Bronchial epithelial cell (primary cell): ENCODE measurements at places on chromosomes 7 and 10.

DNA sequence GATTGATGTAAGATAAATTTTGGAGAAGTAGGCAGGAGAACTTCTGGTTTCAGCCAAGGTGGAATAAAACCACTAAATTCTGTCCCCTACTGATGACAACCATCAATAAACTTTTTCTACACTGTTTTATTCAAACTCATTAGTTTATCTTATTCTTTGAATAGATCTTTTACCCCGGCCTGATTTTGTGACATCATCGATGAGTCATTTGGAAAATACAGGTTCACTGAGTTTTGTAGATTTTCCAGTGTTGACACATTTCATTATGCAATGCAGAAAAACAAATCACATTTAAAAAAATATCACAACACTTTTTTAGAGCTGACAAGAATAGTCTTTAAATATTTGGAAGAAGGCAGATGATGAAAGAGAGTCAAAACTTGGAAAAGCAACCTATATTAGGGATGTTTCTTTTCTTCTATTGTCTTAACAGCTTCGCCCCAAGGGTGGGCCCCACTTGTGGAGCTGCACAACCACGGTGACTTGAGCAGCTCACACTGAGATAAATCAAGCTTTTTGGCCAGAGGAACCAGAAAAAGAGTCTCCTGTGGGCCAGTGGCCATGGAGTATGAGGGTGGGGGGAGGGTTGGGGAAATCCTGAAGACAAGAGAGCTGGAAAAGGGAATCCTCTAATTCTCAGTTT is 112.8 kb downstream of the PTEN start:
- DNase-seq: peak; percentile 47

- DNase-seq: no peak
These were observed 7.5 kb downstream of the ZFAND2A start for GRCh38 chr7:1152492-1152891.

GRCh38 chr10:59674215-59674836 is 35.3 kb downstream of the SLC16A9 start:
- peak; percentile 90 for DNase-seq

GRCh38 chr10:95517536-95518454 is 43.4 kb downstream of the SORBS1 start:
- no peak for DNase-seq

DNA sequence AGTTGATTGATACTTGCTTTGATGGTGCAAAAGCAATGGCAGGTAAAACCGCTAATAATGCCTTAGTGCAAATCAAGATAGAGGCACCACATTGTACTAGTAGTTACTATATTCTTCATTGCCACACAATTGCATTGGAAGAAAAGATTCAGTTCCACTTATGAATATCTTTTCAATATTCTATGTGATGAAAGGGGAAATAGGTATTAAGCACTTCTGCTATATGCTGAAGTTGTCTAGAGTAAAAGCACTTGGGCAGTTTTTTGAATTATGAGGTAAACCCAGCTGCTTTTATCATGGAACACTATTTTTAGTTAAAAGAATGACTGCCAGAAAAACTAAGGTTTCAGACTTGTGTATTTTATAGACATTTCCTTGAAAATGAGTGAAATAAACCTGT is 15.5 kb downstream of the ENTPD7 start:
- DNase-seq: no peak

DNA sequence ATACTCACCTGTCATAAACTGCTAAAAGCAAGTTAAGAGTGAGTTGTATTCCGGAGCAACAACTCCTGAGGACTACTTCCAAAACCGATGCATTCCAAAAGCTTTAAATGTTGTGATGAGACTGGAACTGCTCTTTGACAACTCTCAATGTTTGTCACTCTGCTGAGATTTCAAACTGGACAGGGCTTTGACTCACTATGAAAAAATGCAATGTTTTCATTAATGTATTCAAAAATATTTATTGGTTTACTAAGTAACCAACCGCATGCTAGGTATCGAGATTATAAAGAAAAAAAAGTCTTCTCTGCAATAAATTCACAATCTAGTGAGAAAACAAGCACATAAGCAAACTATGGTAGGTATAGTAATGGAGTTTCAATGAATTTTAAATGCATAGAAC is 107.9 kb upstream of the GNAI1 start:
- DNase-seq: no peak

- no peak for DNase-seq
These were observed 42.4 kb downstream of the COL17A1 start for GRCh38 chr10:104043185-104043830.

DNA sequence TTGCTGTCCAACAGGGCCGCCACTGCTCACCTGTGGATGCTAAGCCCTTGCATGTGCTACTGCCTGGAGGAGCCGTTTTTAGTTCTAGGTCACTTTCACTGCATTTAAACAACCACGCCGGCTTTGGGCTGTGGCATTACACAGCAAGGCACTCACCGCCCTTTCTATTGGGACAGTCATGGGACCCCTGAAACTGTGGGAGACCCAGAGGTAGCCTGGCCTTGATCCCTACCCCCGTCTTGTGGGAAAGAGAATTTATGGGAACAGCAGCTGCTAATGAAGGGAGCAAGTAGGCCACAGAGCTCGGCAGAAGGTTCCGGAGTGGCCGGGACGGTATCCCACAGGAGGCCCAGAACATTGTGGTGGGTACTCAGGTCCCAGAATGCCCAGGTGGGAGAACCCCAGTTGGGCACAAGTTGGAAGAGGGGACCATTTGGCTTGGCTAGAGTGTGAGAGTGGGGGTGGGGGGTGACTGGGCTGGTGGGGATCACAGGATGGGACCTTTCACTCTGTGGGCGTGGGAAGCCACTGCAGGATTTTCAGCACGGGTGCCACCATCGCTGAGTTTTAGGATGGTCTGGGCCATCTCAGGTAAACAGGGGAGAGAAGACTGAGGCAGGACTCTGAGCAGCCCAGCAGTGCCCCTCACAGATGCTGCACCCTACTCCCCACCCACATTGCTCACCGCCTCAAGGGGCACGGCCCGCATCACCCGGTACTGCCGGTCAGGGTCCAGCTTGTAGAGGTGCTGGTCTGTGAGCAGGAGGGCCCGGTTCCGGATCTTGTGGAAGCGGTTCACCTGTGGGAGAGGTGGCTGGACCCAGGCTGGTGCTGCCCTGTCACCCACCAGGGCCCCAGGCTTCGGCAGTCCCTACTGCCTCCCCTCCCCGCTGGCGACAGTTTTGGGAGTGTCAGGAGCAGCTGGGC is 15.2 kb downstream of the MYO1G start:
- DNase-seq: no peak

DNA sequence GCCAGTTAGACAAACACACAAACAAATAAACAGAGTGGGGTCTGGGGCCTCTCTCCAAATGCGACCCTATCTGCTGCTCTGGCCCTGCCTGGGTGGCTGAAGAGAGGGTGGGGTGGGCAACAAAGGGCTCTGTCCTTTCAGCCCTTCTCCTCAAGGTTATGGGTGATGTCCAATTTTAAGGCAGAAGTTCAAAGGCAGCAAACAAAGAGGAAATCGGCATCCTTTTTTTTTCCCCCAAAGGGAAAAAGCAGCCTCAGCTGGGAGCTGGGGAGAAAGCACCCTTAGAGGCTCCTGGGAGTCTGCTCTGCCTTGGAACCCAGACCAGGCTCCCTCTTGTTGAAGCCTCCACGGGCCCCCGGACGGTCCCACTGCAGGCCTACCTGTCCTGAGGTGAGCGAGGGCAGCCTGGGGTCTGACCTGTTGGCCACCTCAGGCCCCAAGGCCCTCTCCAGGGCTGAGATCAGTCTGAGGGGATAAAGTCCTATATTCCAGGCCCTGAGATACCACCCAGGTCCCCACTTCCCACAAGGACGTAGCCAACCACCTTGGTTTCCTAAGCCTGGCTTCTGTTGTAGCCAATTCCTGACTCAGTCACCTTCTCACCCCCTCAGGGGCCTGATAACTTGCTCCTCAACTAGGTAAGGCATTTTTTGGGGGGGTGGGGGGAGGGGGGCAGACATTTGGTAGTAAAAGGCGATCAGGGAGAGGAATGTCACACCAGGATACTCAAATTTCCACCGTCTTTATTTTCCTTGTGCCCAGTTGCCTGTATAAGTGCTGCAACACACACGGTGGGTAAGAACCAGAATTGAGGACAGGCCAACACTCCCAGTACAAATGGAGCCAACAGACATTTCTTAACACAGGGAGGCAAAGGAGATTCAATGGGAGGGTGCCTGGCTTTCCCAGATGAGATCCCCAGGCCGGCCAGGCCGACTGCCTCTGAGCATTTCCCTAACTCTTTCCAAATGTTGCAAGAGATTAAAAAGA is 4.3 kb downstream of the HOXA11 start:
- DNase-seq: no peak

DNA sequence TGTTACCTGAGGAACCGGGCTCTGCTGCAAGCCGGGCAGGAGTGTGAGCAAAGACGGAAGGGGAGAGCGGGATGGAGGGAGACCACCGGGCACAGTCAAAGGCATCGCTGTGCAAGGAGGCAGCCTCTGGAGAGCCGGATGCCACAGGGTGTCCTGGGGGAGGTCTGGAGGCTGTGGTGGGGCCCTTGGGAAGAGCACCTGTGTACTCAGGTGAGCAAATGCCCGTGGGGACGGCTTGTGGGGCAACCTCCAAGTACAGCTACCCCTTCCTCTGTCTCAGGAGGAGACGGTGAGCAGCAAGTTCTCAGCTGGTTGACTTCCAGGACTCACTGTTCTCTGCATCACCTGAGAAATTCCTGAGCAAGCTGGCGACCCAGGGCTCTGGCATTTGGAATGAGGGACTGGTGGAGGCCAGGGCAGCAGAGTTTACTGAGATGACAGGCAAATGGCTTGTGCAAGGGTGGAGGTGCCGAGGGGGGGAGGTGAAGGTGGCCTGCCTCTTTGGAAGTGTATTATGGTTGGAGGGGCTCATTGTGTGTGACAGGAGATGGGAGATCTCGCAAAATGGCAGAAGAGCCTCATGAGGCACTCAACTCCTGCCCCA is 345.2 kb upstream of the SHH start:
- DNase-seq: no peak

- DNase-seq: peak; percentile 13
These were observed 157.1 kb upstream of the CHST15 start for GRCh38 chr10:124250506-124250905.

DNA sequence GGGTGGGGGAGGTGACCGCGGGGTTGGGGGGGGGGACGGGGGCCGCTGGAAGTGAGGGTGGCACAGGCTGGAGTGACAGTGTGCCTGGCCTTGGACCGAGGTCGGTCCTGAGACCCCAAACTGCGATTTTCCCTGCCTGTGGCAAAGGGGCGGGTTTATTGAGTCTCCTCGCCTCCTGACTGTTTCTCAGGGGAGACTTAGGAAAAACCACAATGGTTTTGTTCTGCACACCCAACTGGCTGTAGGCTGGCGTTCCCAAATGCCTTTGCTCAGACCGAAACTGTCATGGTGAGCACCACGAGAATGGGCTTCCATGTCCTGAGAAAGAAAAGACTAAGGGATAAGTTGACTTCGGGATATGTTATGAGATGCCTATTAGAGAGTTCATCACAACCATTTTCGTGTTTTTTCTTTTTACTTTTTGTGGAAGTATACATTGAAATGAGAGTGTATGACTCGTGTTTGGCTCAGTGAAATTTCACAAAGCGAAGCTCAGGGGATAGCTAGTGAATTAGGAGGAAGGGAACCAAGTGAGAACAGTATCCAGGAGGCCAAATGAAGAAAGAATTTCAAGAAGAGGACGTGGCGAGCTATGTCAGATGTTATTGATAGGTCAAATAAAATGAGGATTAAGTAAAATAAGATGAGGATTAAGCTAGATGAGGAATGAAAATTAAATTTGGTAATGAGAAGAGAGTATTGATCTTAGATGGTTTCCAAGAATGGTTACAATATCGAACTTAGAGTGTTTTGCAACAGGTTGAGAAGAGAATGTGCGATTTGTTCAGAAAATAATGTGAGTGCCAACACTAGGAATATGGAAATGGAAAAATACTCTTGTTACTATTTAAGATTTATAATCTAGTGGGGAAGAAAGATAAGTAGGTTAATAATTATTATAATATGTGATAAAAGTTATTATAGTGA is 918 bp downstream of the NET1 start:
- peak; percentile 63 for DNase-seq

DNA sequence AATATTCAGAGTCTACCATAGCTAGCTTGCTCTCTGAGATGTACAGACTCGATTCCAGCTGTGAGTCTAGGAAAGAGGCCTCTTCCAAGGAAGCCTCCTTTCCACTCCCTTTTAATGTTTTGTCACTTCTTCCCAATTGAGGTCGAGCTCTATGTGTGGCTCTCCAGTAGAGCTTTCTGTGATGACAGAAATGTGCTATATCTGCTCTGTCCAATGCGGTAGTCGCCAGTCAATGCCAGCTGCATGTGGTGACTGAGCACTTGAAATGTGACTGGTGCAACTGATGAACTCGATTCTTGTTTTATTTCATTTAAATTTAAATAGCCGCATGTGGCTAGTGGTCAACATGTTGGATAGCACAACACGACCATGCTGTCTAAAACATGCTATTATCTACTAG is 387.0 kb upstream of the NRP1 start:
- DNase-seq: no peak

DNA sequence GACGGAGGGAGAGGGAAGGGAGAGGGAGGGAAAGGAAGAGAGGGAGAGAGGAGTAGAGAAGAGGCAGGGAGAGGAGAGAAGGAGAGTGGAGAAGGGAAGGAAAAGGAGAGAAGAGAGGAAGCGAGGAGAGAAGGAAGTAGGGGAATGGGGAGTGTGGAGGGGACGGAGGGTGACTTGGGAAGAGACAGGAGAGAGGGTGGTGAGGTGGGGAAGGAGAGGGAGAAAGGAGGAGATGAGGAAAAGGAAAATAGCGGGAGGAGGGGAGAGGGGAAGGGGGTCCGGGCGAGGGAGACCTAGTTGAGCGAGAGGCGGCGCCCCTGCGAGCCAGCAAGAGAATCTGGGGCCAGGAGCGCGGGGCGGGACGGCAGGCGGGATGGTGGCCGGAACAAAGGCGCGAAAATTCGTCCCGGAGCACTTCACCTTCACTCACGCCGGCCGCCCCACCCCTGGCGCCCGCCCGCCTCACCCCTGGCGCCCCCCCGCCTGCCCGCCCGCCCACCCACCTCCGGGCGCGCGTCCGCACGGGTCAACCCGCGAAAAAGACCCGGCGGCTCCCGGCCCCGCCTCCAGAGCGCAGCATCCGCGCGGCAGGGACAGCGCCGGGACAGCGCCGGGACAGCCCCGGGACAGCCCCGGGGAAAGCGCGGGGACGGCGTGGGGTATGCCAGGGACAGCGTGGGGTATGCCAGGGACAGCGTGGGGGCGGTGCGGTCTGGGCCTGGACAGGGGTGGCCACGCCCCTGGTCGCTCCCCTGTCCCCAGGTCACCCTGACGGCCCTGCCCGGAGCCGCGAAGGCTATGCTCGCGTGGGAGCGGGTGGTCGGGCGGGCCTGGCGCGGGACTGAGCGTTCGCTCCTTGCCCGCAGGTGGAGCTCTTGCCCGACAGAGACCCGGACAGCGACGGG is 4.2 kb downstream of the VSTM2A start:
- no peak for DNase-seq

GRCh38 chr7:21542891-21543527 is at the start of gene DNAH11:
DNAH11 (plus strand) TSS chr7:21543039; CDS start chr7:21543246, 207 bp downstream.
- peak; percentile 37 for DNase-seq

- no peak for DNase-seq
These were observed 345.0 kb upstream of the KLF6 start for GRCh38 chr10:4129866-4130477.

DNA sequence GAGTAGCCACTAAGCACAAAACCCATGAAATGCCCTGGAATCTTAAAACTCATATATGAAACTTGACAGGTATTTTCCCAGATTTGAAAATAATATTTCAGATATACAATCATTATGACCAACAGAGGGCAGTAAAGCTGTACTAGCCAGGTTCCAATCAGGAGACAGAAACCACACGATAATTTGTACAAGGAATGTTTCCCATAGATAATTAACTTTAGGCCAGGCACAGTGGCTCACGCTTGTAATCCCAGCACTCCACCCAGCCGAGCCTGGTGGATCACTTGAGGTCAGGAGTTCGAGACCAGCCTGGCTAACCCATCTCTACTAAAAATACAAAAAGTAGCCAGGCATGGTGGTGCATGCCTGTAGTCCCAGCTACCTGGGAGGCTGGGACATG is 31.0 kb upstream of the NUB1 start:
- peak; percentile 22 for DNase-seq
